ENCODE measurements at places on chromosomes 13 and 19. TPM values are rescaled to one million over a fixed set of nuclear protein-coding genes. Genes with fewer than 3 reads are reported as not detected.

Gene MLNR
- total RNA-seq = 0.24 TPM

Gene ZNF709
- 2.0 TPM for total RNA-seq

Gene GPR4
- 0.19 TPM for total RNA-seq

Gene KRTDAP
- 1.0 TPM for total RNA-seq

Gene GRIN3B
- total RNA-seq = 0.45 TPM

Gene ZNF791
- 20.1 TPM for total RNA-seq

Gene KIR3DL1
- total RNA-seq = not detected

Gene SERPINE3
- 0.15 TPM for total RNA-seq

Gene NKG7
- total RNA-seq = not detected

Gene ICAM4
- total RNA-seq = 1.5 TPM

Gene CEACAM1
- total RNA-seq = 2.0 TPM

Gene B3GNT3
- total RNA-seq = 1.8 TPM

Gene LATS2
- total RNA-seq = 26.5 TPM

Gene ZNF799
- 3.0 TPM for total RNA-seq

Gene SIAH3
- total RNA-seq = 0.15 TPM

Gene ADGRE1
- total RNA-seq = not detected

Gene TICAM1
- 0.65 TPM for total RNA-seq

Gene LYPD3
- 4.1 TPM for total RNA-seq

Gene AMER2
- 0.57 TPM for total RNA-seq

Data from H1 (cell line).